Activated naive CD8-positive, alpha-beta T cell treated with anti-CD3 and anti-CD28 coated beads, Interleukin-2, amount 10 ng/mL, durations not matched to agents 7 days and 5 days (primary cell): ENCODE measurements at places on chromosomes 11 and 22.

DNA sequence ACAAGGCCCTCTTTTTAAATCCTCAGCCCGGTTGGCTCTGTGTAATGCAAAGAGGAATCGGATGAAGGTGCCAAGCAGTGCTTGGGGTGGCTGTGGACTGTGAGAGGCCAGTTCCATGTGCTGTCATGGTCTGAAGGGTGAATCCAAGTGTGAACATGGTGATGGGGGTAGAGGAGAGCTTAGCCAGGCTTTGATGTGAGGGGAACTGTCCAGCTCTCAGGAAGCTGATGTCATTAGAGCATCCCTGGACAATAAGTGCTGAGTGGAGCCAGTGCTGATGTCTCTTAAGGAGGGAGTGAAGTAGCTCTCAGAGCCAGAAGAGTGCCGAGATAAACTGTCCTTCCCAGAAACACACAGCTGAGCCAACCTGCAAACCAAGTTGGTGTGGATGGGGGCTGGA, 53.6 kb downstream of the NAV2 start:
- DNase-seq: no peak

GRCh38 chr11:94519478-94520084, 7.3 kb downstream of the C11orf97 start:
- DNase-seq: no peak

DNA sequence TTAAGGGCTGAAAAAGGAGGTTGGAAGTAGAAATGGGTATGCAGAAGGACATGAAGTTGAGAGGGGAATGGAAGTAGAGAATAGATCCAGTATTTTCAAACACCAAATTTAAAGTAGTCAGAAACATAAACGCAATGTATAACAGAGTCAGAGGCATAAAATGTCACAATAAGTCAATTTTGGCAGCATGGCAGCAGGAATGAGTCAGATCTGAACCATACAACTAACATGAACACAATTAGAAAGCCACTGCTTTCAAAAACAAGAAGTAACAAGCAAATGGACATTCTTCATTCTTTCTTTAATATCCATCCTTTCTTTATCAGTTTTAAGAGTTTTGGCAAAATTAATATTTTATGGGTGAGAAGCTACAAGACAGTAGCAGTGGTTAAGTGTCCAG, 2.5 kb downstream of the CHORDC1 start:
- DNase-seq: no peak

DNA sequence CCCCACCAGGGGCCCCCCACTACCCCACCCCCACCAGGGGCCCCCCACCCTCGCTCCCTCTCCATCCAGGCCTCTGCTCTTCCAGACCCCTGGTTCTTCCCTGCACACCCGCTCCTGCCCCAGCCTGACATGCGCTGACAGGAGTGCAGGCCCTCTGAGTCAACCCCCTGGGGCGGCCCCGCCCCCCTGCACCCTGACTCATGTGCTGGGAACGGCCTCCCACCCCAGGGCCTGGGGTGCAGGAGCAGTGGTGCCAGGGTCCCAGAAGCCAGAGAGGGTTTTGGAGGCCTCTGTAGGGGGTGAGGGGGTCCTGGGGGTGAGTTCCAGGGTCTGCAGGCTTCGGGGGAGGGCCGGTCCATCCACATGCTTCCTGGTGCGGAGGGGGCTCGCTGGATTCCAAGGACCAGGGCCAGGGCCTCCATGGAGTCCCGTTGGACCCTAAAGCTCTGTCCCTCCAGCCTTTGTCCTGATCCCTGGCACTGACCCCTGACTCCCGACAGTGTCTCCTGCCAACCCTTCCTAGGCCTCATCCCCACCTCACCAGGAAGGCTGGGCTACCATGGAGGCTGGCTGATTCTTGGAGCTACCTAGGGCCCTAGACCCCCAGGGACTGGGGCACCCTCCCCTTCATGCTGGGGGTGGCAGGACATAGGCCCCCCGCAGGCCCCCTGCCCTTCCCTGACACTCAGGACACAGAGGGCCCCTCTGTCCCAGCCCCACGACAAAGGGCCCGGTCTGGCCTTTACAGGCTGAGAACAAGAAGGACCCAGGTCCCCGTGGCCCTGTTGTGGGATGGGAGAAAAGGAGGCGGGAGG, 583 bp upstream of the PKP3 start:
- DNase-seq: no peak

DNA sequence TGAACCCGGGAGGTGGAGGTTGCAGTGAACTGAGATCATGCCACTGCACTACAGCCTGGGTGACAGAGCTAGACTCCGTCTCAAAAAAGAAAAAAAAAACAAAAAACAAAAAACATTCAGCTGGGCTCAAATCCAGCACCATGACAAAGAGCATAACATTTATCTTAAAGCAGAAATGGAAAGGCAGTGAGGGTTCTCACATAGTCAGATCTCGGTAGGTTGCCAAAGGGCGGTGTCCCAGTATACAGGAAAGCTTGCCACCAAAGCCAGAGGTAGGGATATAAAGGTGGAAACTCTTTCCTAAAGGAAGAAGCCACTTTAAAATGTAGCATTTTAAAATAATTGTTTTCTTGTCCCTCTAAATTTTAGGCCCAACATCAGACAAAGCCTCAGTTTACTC, 22.4 kb upstream of the CAPRIN1 start:
- DNase-seq: no peak
